ENCODE measurements at places on chromosomes 1 and 21.

DNA sequence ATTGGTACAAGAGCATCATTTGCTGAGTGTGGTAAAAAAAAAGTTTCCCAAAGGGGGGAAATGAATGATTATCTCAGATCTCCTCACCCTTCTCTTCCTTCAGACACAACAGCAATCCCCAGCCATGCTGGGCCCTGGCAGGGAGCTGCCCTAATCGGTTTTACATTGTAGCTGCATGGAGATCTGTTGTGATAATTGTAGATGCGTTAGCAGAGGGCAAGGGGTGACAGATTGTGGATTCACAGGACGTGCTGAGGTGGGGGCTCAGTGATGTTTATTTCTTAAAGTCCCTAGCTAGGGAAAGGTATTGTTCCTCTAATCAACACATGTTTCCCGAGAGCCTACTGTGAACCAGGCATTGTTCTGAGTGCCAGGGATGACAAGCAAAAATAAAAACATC lies 304.1 kb downstream of the PBX1 start:
- DNase-seq: no peak

DNA sequence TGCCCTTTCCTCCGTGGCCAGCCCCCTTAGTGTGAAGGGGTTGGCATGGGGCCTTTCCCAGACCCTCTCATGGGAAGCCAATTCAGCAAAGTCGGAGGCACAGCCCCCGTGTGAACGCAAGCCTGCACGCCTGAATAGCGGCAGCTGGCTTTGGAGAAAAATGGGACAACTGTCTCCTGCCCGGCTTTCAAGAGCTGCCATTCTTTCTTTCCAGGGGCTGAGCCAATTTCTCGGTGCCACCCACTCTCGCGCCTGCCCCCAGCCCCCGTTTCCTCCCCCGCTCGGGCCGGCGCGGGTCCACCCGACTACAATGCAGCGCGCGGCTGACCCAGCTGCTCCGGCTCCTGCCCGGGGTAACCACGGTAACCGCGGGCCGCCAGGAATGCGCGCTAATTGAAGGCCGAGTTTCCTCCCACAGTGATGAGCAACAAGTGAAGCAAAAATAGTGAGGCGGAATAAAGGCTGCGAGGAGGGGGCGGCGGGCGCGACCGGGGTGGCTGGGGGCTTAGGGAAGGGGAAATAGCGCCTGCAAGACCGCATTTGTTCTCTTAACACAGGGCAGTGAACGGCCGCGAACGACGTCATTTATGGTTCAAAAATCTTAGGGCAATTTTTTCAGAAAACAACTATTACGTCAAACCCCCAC lies 27.8 kb downstream of the ILDR2 start:
- no peak for DNase-seq

- no peak for DNase-seq
Measured at GRCh38 chr1:84164567-84165021, 20.5 kb downstream of the PRKACB start.

GRCh38 chr1:167305706-167306277 lies 85.1 kb downstream of the POU2F1 start:
- DNase-seq: no peak

- DNase-seq: no peak
Measured at GRCh38 chr21:39381009-39381408, 32.1 kb upstream of the HMGN1 start.

GRCh38 chr1:95002164-95002539 lies 70.6 kb downstream of the ALG14 start:
- DNase-seq: no peak

- no peak for DNase-seq
Measured at GRCh38 chr1:196933531-196934189, 9.9 kb upstream of the CFHR2 start.

- DNase-seq: no peak
Measured at GRCh38 chr1:67323087-67323486, 15.4 kb downstream of the IL12RB2 start.

GRCh38 chr1:247330548-247331171 lies 1.0 kb downstream of the ZNF496 start:
- no peak for DNase-seq

- DNase-seq: no peak
Measured at GRCh38 chr1:160128636-160129035, 13.1 kb downstream of the ATP1A2 start.

- DNase-seq: no peak
Measured at GRCh38 chr1:229028987-229029878, 241.7 kb upstream of the RAB4A start.

DNA sequence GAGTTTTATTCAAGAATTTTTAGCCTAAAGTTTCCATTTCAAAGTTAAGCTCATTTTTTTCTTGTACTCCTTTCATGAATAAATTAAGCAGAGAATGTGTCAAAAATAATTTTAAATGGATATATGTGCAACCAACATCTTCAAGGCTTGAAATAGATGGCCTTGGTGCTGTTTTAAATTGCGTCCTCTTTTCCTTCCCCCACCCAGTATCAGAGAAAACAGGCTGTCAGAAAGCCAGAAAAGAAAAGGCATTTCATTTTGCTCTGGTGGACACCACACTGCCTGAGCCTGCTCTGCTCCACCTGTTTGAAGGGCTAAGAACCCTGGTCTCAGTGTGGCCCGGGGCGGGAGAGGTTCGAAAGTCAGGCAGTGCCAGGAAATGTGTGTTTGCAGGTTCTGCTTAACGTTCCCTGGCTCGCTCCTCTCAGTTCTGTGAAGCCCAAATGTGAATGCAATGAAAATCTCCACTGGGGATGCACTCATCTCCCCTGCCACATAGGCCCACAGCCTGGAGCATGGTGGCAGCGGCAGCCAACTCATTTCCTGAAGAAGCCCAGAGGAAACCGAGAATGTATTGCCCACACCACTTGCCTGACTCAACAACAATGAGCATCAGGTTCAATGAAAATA lies 134.4 kb downstream of the SDCCAG8 start:
- DNase-seq: no peak

GRCh38 chr1:16204634-16205333 lies 7.7 kb downstream of the ARHGEF19 start:
- no peak for DNase-seq

DNA sequence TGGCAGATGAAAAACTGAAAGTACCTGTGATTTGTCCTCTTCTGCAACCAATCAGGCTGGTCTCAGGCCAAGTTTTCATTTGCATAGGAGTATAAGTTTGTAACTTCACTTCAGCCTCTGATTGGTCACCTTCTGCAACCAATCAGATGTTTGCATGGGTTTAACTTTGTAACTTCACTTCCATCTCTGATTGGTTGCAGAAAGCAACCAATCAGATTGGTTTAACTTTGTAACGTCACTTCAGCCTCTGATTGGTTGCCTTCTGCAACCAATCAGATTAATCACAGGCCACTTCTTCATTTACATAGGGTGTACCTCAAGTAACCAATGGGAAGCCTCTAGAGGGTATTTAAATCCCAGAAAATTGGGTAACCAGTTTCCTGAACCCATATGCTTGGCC lies 18.9 kb upstream of the TUT4 start:
- DNase-seq: no peak

GRCh38 chr1:220367833-220368232 lies 95.6 kb upstream of the RAB3GAP2 start:
- DNase-seq: no peak

DNA sequence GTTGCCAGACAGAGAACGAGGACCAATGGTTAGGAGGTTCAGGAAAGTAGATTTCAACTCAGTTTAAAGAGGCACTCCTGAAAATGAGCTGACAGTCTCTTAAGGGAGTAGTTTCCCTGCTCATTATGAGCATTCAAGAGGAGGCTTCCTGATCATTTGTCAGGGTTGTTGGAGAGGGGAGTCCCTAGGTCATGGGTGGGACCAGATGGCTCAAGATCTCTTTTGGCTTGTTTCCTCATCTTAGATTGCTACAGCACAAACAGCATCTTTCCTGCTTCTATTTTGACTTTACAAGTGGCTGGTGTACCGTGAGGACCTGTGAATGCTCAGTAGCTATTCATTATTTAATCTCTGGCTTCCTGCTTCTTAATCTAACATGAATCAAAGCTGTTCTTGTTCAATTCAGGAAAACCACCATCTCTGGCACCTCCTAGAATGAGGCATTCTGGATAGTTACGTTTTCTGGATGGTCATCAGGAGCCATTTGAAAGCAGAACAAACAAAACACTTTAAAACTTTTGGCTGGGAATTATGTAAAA lies 47.6 kb downstream of the PEX14 start:
- no peak for DNase-seq

- no peak for DNase-seq
Measured at GRCh38 chr1:113178106-113178505, 105.1 kb downstream of the LRIG2 start.

- DNase-seq: no peak
Measured at GRCh38 chr1:108208724-108209446, 8.7 kb upstream of the SLC25A24 start.

Measured in activated CD4-positive, CD25-positive, alpha-beta regulatory T cell treated with anti-CD3 and anti-CD28 coated beads, Interleukin-2, amount 50 U/mL, for 72 hours (primary cell).